ENCODE measurements at places on chromosomes 7 and 10. TPM values are rescaled to one million over a fixed set of nuclear protein-coding genes. Genes with fewer than 3 reads are reported as not detected.

GNAT3 gene
- total RNA-seq = not detected

NSMCE4A gene
- total RNA-seq = 76.5 TPM

FEZF1 gene
- 0.17 TPM for total RNA-seq

ELOVL3 gene
- not detected for total RNA-seq

FAM241B gene
- total RNA-seq = 4.9 TPM

SLC18A3 gene
- total RNA-seq = not detected

KCNH2 gene
- total RNA-seq = 0.27 TPM

TWIST1 gene
- not detected for total RNA-seq

NPSR1 gene
- not detected for total RNA-seq

TRIL gene
- total RNA-seq = 0.05 TPM

SLC26A3 gene
- total RNA-seq = not detected

ZNF679 gene
- total RNA-seq = not detected

PPP1R3C gene
- total RNA-seq = 160 TPM

MYOZ1 gene
- total RNA-seq = not detected

TMEM26 gene
- not detected for total RNA-seq

PON1 gene
- total RNA-seq = not detected

CPN1 gene
- not detected for total RNA-seq

ITIH2 gene
- not detected for total RNA-seq

FAM25G gene
- total RNA-seq = not detected

TMEM213 gene
- total RNA-seq = not detected

OR2A7 gene
- not detected for total RNA-seq

H2BK1 gene
- total RNA-seq = not detected

TAS2R41 gene
- total RNA-seq = not detected

CCDC6 gene
- 37.6 TPM for total RNA-seq

FBXL13 gene
- total RNA-seq = 38.7 TPM

PSD gene
- total RNA-seq = 0.32 TPM

UTF1 gene
- not detected for total RNA-seq

SLC16A9 gene
- total RNA-seq = 5.7 TPM

PRR15 gene
- total RNA-seq = not detected

AKR1C8 gene
- 0.10 TPM for total RNA-seq

SUGCT gene
- 1.3 TPM for total RNA-seq

CALHM3 gene
- total RNA-seq = not detected

FBXW4 gene
- total RNA-seq = 13.1 TPM

NRAP gene
- 3.0 TPM for total RNA-seq

KIAA1549 gene
- 7.5 TPM for total RNA-seq

CDNF gene
- total RNA-seq = 0.69 TPM

SFRP4 gene
- total RNA-seq = 0.09 TPM

CYP26C1 gene
- 0.23 TPM for total RNA-seq

OR6V1 gene
- total RNA-seq = not detected

IFIT3 gene
- 2.5 TPM for total RNA-seq

IRF5 gene
- 6.5 TPM for total RNA-seq

SOSTDC1 gene
- 0.10 TPM for total RNA-seq

ABCC2 gene
- 191 TPM for total RNA-seq
